Esophagus squamous epithelium (tissue), 5 donors: ENCODE measurements at places on chromosomes 6 and 20. TPM values are rescaled to one million over a fixed set of nuclear protein-coding genes. Genes with fewer than 3 reads are reported as not detected.

DNA sequence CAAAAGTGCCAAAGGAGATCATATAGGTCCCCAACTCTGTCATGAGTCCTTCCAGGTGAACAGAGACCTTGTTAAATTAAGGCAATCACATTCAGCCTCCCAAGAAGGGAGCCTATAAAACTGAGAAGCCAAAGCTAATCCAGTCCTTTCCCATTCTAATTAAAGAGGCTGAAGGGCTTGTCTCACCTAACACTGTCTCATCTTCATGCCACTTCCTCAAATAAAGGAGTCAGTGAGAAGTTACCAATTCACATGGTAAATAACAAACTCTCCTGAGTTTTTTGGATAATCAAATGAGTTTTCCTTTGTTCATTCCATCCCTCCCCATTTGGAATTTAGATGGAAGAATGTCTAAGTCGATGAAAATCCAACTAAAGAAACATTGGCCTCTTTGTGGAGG lies 242.8 kb downstream of the UST start:
- no peak for DNase-seq

GRCh38 chr6:38016824-38017223 lies 197.3 kb downstream of the ZFAND3 start:
- DNase-seq, result no peak

DNA sequence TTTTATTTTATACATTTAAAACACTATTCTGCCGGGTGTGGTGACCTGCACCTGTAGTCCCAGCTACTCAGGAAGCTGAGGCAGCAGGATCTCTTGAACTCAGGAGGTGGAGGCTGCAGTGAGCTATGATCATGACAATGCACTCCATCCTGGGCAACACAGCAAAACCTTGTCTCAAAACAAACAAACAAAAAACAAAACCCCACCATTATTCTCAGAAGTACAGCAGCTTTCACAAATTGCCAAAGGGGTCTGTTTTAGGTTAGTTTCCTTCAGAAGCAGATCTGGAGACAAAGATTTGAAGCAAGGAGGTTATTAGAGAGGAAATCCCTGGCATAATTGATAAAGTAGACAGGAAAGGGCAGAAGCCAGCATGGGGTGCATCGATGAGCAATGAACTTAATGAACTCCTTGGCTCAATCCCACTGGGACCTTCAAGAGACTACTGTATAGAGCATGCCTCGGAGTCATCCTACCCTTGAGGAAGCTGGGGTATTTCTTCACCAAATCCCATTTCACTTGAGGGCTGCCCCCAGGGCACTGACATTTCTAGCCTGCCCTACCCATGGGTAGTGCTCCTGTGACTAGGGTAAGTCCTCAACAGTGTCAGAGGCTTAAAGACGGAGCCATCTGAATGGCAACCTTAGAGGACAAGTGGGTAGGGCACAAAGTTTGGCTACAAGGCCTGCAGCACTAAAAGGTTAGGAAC lies 43.2 kb upstream of the DDR1 start:
- no peak for DNase-seq

GRCh38 chr6:146851837-146852236 lies 253.1 kb downstream of the ADGB start:
- no peak for DNase-seq

- DNase-seq, result no peak
Observed at GRCh38 chr6:129242546-129242945, 359.6 kb downstream of the LAMA2 start.

- no peak for DNase-seq
Observed at GRCh38 chr6:28884423-28885131, 39.2 kb downstream of the TRIM27 start.

Gene POU5F1
- 4.1 TPM for total RNA-seq

Gene DOK5
- total RNA-seq, result not detected

Gene COL21A1
- 2.1 TPM for total RNA-seq

Gene TRIM31
- not detected for total RNA-seq

Gene TMEM170B
- 1.7 TPM for total RNA-seq

Gene LHFPL5
- total RNA-seq, result not detected
